ENCODE measurements at places on chromosomes 2 and 18. TPM values are rescaled to one million over a fixed set of nuclear protein-coding genes. Genes with fewer than 3 reads are reported as not detected.

GRCh38 chr2:25726522-25726921, 53.1 kb upstream of the DTNB start:
- no peak overlapping the region for H3K27ac ChIP-seq
- no peak for DNase-seq
- no peaks in the 10 kb centered on the region for H3K36me3 ChIP-seq
- H3K27me3 ChIP-seq: no peaks in the 10 kb centered on the region

DNA sequence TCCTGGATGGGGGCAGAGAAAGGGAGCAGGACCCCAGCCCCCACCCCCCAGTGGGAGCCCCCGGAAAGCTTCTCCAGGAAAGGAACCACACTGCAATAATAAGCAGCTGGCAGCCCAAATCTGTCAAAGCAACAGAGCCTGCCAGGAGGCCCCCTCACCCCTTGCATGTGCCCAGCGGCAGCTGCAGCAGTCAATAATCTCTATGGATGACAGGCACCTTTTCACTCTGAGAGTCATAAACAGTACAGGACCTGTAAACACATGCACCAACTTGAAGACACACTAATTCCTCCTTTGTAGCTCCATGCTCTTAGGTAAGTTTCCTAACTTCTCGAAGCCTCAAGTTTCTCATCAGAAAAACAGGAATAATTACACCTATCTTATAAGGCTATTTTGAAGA, 26.2 kb upstream of the KDM3A start:
- H3K4me3 ChIP-seq: no peak overlapping the region
- DNase-seq: no peak
- no peaks in the 10 kb centered on the region for H3K36me3 ChIP-seq
- peaks cover 3% of the 10 kb centered on the region for H3K4me1 ChIP-seq
- no peak overlapping the region for H3K27ac ChIP-seq

- H3K27me3 ChIP-seq: no peaks in the 10 kb centered on the region
- no peaks in the 10 kb centered on the region for H3K4me1 ChIP-seq
- H3K36me3 ChIP-seq: no peaks in the 10 kb centered on the region
- no peak overlapping the region for H3K27ac ChIP-seq
- no peak for DNase-seq
Observed at GRCh38 chr2:31654241-31654640, 73.5 kb upstream of the SRD5A2 start.

DNA sequence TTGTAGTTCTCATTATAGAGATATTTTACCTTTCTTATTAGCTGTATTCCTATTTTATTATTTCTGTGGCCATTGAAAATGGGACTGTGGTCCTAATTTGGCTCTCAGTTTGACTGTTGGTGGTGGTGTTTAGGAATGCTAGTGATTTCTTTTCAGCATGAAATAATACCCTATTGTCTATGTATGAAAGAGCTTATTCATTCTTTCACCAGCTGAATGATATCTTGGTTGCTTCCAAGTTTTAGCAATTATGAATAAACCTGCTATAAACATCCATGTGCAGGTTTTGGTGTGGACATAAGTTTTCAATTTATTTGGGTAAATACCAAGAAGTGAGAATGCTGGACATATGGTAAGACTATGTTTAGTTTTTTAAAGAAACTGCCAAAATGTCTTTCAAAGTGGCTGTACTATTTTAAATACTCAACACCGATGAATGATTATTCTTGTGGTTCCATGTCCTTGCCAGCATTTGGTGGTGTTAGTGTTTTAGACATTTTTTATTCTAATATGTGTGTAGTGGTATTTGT, 501.6 kb upstream of the GYPC start:
- H3K4me1 ChIP-seq: no peaks in the 10 kb centered on the region
- H3K27me3 ChIP-seq: no peaks in the 10 kb centered on the region
- no peak overlapping the region for H3K27ac ChIP-seq
- H3K36me3 ChIP-seq: no peaks in the 10 kb centered on the region
- H3K4me3 ChIP-seq: no peak overlapping the region

GRCh38 chr2:229832510-229832898, 89.3 kb downstream of the TRIP12 start:
- no peak for DNase-seq
- H3K4me1 ChIP-seq: peaks cover 2% of the 10 kb centered on the region
- H3K36me3 ChIP-seq: no peaks in the 10 kb centered on the region
- no peak overlapping the region for H3K27ac ChIP-seq
- no peak overlapping the region for H3K4me3 ChIP-seq

- no peak overlapping the region for H3K4me3 ChIP-seq
- DNase-seq: no peak
- H3K27ac ChIP-seq: no peak overlapping the region
Observed at GRCh38 chr2:209638346-209638745, 133.3 kb upstream of the UNC80 start.

GRCh38 chr2:225920621-225921220, 521.2 kb downstream of the NYAP2 start:
- no peaks in the 10 kb centered on the region for H3K4me1 ChIP-seq
- no peak overlapping the region for H3K27ac ChIP-seq
- DNase-seq: no peak
- no peaks in the 10 kb centered on the region for H3K27me3 ChIP-seq

GRCh38 chr2:201450954-201451291, 335 bp downstream of the TRAK2 start:
- H3K4me1 ChIP-seq: peaks cover 6% of the 10 kb centered on the region
- H3K27me3 ChIP-seq: no peaks in the 10 kb centered on the region
- no peaks in the 10 kb centered on the region for H3K36me3 ChIP-seq
- no peak for DNase-seq

- no peaks in the 10 kb centered on the region for H3K27me3 ChIP-seq
- H3K4me3 ChIP-seq: no peak overlapping the region
- DNase-seq: no peak
- no peaks in the 10 kb centered on the region for H3K36me3 ChIP-seq
- no peak overlapping the region for H3K27ac ChIP-seq
- no peaks in the 10 kb centered on the region for H3K4me1 ChIP-seq
Observed at GRCh38 chr2:111057045-111057444, 63.7 kb upstream of the BCL2L11 start.

DNA sequence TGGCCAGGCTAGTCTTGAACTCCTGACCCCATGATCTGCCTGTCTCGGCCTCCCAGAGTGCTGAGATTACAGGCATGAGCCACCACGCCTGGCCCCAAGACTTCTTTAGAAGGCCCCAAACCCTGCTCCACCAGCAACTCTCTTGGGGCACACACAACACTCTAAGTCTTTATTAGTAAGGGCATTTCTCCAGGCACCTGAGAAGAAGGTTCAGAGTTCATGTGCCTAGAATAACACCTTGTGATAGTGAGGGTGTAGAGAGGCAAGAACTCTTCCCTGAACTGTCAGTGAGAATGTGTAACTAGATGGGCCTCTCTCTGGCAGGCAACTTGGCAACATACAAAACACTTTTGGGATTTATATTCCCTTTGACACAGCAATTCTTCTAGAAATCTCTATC, 43.8 kb downstream of the SH2D6 start:
- H3K27me3 ChIP-seq: no peaks in the 10 kb centered on the region
- no peak overlapping the region for H3K27ac ChIP-seq
- no peak for DNase-seq
- no peaks in the 10 kb centered on the region for H3K36me3 ChIP-seq
- H3K4me3 ChIP-seq: no peak overlapping the region

- peak; percentile 45 for DNase-seq
- H3K4me1 ChIP-seq: peaks cover 2% of the 10 kb centered on the region
- no peak overlapping the region for H3K27ac ChIP-seq
- H3K27me3 ChIP-seq: no peaks in the 10 kb centered on the region
- H3K36me3 ChIP-seq: no peaks in the 10 kb centered on the region
Observed at GRCh38 chr2:112048887-112049286, 6.2 kb upstream of the TMEM87B start.

- no peaks in the 10 kb centered on the region for H3K4me1 ChIP-seq
- H3K4me3 ChIP-seq: no peak overlapping the region
Observed at GRCh38 chr2:11357428-11357972, 13.1 kb upstream of the ROCK2 start.

- no peaks in the 10 kb centered on the region for H3K27me3 ChIP-seq
- H3K4me3 ChIP-seq: no peak overlapping the region
- H3K4me1 ChIP-seq: peaks cover 7% of the 10 kb centered on the region
Observed at GRCh38 chr2:96756788-96757476, 3.8 kb upstream of the CNNM4 start.

GRCh38 chr18:22494771-22495170, 77.1 kb upstream of the CTAGE1 start:
- H3K36me3 ChIP-seq: no peaks in the 10 kb centered on the region
- H3K4me3 ChIP-seq: no peak overlapping the region
- H3K27ac ChIP-seq: no peak overlapping the region
- H3K27me3 ChIP-seq: no peaks in the 10 kb centered on the region
- DNase-seq: no peak

DNA sequence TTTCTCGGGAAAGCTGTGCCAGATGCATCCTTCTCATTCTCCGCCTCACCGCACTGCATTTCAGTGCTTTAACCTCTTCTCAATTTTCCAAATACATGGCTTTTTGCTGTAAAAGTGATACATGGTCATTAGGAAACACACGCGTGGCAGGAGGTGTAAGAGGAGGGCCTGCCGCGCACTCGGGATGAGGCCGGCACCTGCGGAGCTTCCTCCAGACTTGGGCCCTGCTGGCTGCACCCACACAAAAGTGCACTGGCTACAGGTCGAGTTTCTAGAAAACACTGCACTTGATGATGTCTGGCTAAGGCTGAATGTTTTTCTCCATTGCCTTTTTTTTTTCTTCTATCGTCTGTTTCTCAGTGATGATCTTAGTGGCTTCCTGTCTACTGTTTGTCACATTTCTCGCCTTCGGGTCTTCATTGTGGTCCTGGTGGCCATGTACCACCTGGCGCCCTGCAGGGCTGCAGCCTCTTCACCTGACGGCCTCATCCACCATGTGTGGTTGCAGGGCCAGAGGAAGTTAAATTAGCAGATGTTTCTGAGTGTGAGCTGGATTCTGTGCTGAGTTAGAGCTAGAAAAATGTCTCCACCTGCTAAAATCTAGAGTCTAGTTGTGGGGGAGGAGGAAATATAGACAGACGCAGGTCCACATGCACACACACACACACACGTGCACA, 7.6 kb downstream of the KCNG2 start:
- no peak for DNase-seq
- H3K4me1 ChIP-seq: no peaks in the 10 kb centered on the region
- H3K4me3 ChIP-seq: no peak overlapping the region
- H3K27ac ChIP-seq: no peak overlapping the region

DNA sequence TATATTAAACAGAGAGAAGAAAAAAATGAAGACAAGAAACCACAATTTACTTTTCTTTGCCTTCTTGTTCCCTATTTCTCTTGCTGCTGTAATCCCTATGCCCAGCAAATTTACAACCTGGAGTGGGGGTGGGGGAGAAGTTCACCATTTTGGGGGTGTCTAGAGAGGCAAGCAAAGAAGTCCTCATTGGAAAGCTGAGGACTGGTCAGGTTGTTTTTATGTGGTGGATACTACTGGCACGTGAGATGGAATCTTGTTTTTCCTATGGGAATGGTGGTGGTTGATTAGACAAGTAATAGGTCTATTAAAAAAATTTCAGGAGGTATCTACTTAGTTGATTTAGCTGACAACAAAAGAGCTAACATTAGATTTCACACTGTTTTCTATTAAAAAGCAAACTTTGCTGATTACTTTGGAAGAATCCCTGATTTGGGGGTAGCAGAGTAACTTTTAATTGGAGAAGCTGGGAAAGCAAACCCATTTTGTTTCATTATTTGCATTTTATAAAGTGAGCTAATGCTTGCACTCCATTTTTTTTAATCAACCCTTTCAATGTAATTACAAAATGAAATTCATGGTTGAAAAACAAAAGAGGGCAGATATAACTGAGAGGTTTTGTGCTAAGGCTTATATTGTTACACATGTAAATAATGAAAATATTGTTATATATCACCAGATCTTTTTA, 6.0 kb downstream of the POU3F3 start:
- peaks cover 7% of the 10 kb centered on the region for H3K4me1 ChIP-seq
- H3K4me3 ChIP-seq: no peak overlapping the region

- H3K27me3 ChIP-seq: no peaks in the 10 kb centered on the region
- no peak overlapping the region for H3K4me3 ChIP-seq
- H3K4me1 ChIP-seq: peaks cover 5% of the 10 kb centered on the region
- no peaks in the 10 kb centered on the region for H3K36me3 ChIP-seq
- H3K27ac ChIP-seq: no peak overlapping the region
Observed at GRCh38 chr2:215724146-215724545, 288.3 kb upstream of the FN1 start.

- no peak overlapping the region for H3K27ac ChIP-seq
- no peaks in the 10 kb centered on the region for H3K27me3 ChIP-seq
- no peak overlapping the region for H3K4me3 ChIP-seq
- no peak for DNase-seq
- H3K36me3 ChIP-seq: no peaks in the 10 kb centered on the region
Observed at GRCh38 chr2:36587101-36587500, 10.9 kb downstream of the FEZ2 start.

DNA sequence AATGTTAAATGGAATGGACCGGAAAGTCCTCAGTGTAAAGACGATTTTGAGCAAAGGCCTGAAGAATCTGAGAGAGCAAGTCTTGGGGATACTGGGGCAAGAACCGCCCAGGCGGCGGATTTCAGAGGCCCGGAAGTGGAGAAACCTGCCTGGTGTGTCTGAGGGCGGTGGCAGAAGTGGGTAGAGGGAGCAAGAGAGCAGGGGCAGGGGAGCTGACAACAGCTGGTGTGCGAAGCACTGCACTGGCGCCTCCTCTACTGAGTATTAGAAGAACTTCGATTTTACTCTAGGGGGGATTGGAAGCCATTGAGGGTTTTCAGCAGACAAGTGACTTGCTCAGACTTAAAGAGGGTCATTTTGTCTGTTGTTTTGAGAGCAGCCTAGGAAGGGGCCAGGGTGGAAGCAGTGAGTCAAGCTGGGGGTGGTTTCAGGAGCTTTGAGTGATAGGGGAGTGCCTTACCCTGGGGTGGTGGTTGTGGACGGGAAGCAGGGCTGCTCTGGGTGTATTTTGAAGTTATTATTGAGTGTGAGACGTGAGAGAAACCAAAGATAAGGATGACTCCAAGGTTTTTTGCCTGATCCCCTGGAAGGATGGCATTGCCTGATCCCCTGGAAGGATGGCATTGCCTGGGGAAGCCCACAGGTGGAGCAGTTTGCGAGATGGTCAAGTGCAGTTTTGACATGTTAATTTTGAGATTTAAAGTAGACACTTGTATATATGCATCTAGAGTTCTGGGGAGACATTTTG, 52.5 kb downstream of the ZNF236 start:
- no peaks in the 10 kb centered on the region for H3K4me1 ChIP-seq
- H3K27ac ChIP-seq: no peak overlapping the region
- H3K27me3 ChIP-seq: no peaks in the 10 kb centered on the region
- H3K36me3 ChIP-seq: no peaks in the 10 kb centered on the region

- H3K4me1 ChIP-seq: no peaks in the 10 kb centered on the region
- no peaks in the 10 kb centered on the region for H3K27me3 ChIP-seq
- no peak for DNase-seq
- H3K27ac ChIP-seq: no peak overlapping the region
- H3K36me3 ChIP-seq: no peaks in the 10 kb centered on the region
- H3K4me3 ChIP-seq: no peak overlapping the region
Observed at GRCh38 chr2:239927424-239927981, 97.6 kb downstream of the NDUFA10 start.

GRCh38 chr2:68103030-68103708, 40.4 kb upstream of the C1D start:
- H3K4me1 ChIP-seq: no peaks in the 10 kb centered on the region
- no peak overlapping the region for H3K27ac ChIP-seq
- no peak for DNase-seq
- no peaks in the 10 kb centered on the region for H3K36me3 ChIP-seq
- no peaks in the 10 kb centered on the region for H3K27me3 ChIP-seq
- no peak overlapping the region for H3K4me3 ChIP-seq

C2orf80 gene
- not detected for total RNA-seq

SRD5A2 gene
- not detected for total RNA-seq

ANKRD44 gene
- total RNA-seq: 60.0 TPM

GAREM1 gene
- 7.1 TPM for total RNA-seq

ITGA4 gene
- 2.0 TPM for total RNA-seq

RIT2 gene
- total RNA-seq: not detected

BMP10 gene
- not detected for total RNA-seq

OTOF gene
- 0.17 TPM for total RNA-seq

Measured in ovary (tissue), 10 donors.